Aorta (tissue), 5 donors: ENCODE measurements at places on chromosomes 2 and 18. TPM values are rescaled to one million over a fixed set of nuclear protein-coding genes. Genes with fewer than 3 reads are reported as not detected.

PROKR1 gene
- total RNA-seq, result not detected

RNMT gene
- 25.3 TPM for total RNA-seq

- H3K4me1 ChIP-seq, result no peaks in the 10 kb centered on the region
- no peaks in the 10 kb centered on the region for H3K36me3 ChIP-seq
- no peak overlapping the region for H3K27ac ChIP-seq
- DNase-seq, result no peak
- no peaks in the 10 kb centered on the region for H3K27me3 ChIP-seq
- no peak overlapping the region for H3K4me3 ChIP-seq
Measured at GRCh38 chr18:47882641-47883040, 47.8 kb downstream of the SMAD2 start.

DNA sequence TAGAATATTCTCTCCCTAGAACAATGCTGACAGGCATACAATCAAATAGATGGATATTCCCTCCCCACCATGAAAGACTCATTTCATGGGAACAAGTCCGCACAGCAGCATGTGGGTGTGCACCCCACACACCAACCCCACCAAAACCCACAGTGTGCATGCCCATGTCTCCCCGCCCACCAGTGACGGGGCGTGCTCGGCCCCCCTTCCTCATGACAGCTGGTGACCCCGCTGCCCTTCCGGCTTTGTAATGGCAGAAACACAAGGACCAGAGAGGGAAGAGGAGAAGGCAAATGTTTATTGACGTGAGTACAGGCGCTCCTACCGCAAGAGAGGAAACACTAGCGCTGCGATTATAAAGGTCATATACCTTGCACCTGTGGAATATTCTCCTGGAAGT is 30.8 kb upstream of the ODC1 start:
- no peak overlapping the region for H3K4me3 ChIP-seq
- no peak overlapping the region for H3K27ac ChIP-seq
- peak; percentile 41 for DNase-seq
- no peaks in the 10 kb centered on the region for H3K4me1 ChIP-seq
- no peaks in the 10 kb centered on the region for H3K36me3 ChIP-seq
- no peaks in the 10 kb centered on the region for H3K27me3 ChIP-seq

DNA sequence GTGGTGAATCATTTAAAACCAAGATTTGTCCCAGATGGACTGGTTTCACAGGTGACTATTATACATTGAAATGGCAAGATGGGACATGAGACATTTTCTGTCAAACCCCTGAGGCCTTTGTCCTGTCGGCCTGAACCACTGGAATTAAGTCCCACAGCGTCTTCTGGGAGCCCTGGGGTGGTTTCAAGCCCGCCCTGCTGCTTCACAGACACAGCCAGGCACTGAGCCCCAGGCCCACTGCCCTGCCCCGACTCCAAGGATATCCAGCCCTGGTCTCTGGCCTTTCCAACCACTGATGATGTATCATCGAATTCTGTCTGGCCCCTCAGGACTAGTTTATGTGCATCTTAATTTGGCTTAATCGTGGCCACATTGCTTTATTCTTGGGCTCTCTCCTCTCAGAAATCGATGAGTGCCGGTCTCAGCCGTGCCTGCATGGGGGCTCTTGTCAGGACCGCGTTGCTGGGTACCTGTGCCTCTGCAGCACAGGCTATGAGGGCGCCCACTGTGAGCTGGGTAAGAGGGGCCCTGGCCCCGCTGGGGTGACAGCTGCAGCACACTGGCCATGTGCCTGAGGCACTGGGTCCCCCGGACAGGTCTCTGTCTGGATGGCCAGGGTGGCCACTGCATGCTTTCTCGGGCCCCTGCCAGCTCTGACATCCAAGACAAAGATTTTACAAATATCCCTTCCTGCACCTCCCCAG is 39.5 kb downstream of the MTERF4 start:
- H3K36me3 ChIP-seq, result no peaks in the 10 kb centered on the region
- no peak for DNase-seq
- H3K27me3 ChIP-seq, result no peaks in the 10 kb centered on the region
- no peak overlapping the region for H3K4me3 ChIP-seq

DNA sequence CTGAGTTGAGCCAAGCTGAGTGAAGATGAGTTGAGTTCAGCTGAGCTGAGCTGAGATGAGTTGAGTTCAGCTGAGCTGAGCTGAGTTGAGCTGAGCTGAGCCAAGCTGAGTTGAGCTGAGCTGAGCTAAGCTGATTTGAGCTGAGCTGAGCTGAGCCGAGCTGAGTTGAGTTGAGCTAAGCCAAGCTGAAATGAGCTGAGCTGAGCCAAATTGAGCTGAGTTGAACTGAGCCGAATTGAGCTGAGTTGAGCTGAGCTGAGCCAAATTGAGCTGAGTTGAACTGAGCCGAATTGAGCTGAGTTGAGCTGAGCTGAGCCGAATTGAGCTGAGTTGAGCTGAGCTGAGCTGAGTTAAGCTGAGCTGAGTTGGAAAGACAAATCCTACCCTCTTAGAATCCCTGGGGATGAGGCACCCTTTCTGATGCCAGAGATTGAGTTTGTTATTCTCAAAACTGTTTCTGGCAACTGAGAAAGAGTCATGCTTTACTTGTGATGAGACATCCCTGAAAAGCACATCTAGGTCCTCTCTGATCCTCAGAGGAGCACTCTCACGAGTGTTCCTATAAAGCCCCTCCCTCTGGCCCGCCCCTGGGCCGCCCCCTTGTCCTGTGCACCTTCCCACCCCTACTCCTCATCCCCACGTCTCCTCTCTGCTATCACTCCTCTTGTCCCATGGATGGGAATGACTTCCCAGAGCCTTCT is 116.5 kb downstream of the MCFD2 start:
- H3K4me3 ChIP-seq, result no peak overlapping the region
- no peaks in the 10 kb centered on the region for H3K36me3 ChIP-seq

DNA sequence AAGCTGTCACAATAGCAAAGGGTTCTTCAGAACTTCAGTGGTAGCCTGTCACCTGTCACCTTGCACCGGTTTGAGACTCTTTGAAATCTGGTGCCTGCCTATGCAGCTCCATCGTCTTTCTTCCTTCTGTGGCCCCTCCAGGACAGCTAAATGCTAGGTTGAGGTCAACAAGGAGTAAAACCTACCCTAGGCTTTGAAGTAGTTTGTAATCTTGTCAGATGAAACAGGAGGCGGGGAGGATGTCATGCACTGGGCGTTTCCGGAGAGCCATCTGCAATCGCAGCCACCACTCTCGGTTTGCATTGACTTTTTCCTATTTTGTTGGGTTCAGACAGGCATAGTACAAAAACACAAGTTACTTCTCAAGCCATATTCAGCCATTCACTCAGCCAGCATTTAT is 116.7 kb downstream of the LPIN1 start:
- no peak overlapping the region for H3K27ac ChIP-seq
- H3K36me3 ChIP-seq, result no peaks in the 10 kb centered on the region
- no peaks in the 10 kb centered on the region for H3K4me1 ChIP-seq

- H3K36me3 ChIP-seq, result no peaks in the 10 kb centered on the region
- H3K4me1 ChIP-seq, result no peaks in the 10 kb centered on the region
- no peak for DNase-seq
- no peaks in the 10 kb centered on the region for H3K27me3 ChIP-seq
- no peak overlapping the region for H3K4me3 ChIP-seq
Measured at GRCh38 chr2:111689174-111689573, 194.8 kb downstream of the ANAPC1 start.

DNA sequence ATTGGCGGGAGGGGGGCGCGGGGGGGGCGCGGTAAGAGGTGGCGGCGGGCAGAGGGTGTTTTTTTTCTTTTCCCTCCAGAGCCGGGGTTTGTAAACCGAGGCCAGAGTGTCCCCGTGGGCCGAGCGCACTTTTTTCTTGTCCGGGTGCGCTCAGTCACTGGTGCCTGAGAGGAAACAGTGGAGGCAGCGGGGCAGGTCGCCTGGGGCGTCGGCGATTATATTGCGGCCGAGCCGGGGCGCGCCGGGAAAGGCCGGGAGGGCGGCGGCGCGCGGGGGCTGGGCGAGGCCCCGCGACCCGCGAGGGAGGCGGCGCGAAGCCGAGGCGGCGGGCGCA is 275 bp downstream of the HOXD8 start:
- peak overlapping the region; percentile 54 for H3K27ac ChIP-seq
- H3K36me3 ChIP-seq, result no peaks in the 10 kb centered on the region
- H3K27me3 ChIP-seq, result no peaks in the 10 kb centered on the region
- peak overlapping the region; percentile 83 for H3K4me3 ChIP-seq

- H3K27ac ChIP-seq, result no peak overlapping the region
- H3K27me3 ChIP-seq, result no peaks in the 10 kb centered on the region
- no peaks in the 10 kb centered on the region for H3K36me3 ChIP-seq
- no peaks in the 10 kb centered on the region for H3K4me1 ChIP-seq
- no peak for DNase-seq
Measured at GRCh38 chr2:177914247-177914646, 158.3 kb downstream of the PDE11A start.

GRCh38 chr2:16386031-16386430 is 279.6 kb downstream of the CYRIA start:
- no peaks in the 10 kb centered on the region for H3K36me3 ChIP-seq
- no peaks in the 10 kb centered on the region for H3K27me3 ChIP-seq
- no peak for DNase-seq
- H3K4me1 ChIP-seq, result no peaks in the 10 kb centered on the region
- no peak overlapping the region for H3K4me3 ChIP-seq

- DNase-seq, result no peak
- no peaks in the 10 kb centered on the region for H3K36me3 ChIP-seq
- no peak overlapping the region for H3K4me3 ChIP-seq
- no peak overlapping the region for H3K27ac ChIP-seq
- H3K27me3 ChIP-seq, result no peaks in the 10 kb centered on the region
Measured at GRCh38 chr2:1910592-1911246, 166.4 kb upstream of the PXDN start.

GRCh38 chr2:191783416-191783815 is 63.5 kb downstream of the CAVIN2 start:
- H3K4me1 ChIP-seq, result no peaks in the 10 kb centered on the region
- no peak for DNase-seq
- H3K36me3 ChIP-seq, result no peaks in the 10 kb centered on the region
- no peaks in the 10 kb centered on the region for H3K27me3 ChIP-seq

- H3K27me3 ChIP-seq, result no peaks in the 10 kb centered on the region
- no peaks in the 10 kb centered on the region for H3K36me3 ChIP-seq
- H3K4me1 ChIP-seq, result no peaks in the 10 kb centered on the region
- H3K27ac ChIP-seq, result no peak overlapping the region
Measured at GRCh38 chr18:56238576-56238975, 399.8 kb downstream of the TXNL1 start.
